ENCODE measurements at places on chromosomes 2 and 18.

- no peak for DNase-seq
Observed at GRCh38 chr2:41194230-41194629, 742.3 kb upstream of the SLC8A1 start.

GRCh38 chr2:226489775-226490541, 309.7 kb downstream of the IRS1 start:
- DNase-seq, result no peak

GRCh38 chr18:23136326-23137096, 1.2 kb downstream of the CABLES1 start:
- no peak for DNase-seq

GRCh38 chr2:158762336-158762735, 32.8 kb upstream of the DAPL1 start:
- DNase-seq, result no peak

GRCh38 chr2:171995586-171995985, 4.2 kb upstream of the METAP1D start:
- no peak for DNase-seq

GRCh38 chr2:218387369-218388194, 5.5 kb downstream of the SLC11A1 start:
- DNase-seq, result no peak

DNA sequence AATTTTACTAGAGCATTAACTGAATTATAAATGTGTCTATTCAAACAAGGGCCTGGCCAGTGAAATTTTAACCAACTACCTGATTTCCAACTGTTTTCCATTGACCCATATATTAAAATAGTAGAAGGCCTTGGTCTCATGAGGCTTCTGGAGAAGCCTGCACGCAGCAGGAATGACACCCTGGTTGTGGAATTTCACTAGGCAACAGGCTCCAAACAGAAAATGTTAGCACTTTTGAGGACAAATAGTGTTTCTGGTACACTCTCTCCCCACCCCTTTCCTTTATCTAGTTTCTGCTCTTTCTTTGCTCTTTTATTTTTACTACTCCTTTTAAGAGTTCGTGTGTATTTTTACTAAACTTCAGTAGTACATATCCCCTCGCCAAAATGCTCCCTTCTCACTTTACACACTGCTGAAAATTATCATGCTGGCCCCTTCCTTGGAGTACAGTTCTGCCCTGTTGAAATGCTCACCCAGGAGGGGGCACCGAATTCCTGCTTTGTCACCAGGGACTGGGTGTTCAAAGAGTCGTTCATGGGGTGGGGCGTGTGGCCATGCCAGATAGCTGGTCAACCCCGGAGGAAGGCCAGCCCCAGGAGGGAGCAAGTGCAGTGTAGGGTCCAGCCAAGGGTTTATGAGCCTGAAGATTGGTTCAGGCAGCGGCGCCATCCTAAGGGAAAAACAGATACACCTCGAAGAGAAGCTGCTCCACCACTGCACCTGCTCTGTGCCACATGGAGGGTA, 22.1 kb upstream of the COL6A3 start:
- DNase-seq, result no peak

DNA sequence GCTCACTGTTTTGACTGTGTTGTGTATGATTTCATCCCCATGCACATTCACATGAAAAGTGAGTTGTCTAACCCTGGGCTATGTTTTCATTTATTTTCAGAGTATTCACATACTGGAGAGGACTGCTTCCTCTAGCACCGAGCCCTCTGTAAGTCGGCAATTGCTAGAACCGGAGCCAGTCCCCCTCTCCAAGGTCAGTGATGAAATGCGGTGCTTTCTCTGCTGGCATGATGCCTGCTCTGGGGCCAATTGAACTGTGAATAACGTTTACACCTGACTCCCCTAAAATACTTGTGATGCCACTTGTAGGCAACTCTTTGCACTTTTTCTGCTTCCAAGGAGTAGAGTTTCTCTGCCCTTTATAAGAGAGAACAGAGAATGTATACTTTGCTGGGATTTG, 126.9 kb downstream of the PRKRA start:
- DNase-seq, result no peak

GRCh38 chr2:218831378-218831990, at the start of gene PRKAG3:
PRKAG3 (minus strand) TSS chr2:218831803.
- no peak for DNase-seq

DNA sequence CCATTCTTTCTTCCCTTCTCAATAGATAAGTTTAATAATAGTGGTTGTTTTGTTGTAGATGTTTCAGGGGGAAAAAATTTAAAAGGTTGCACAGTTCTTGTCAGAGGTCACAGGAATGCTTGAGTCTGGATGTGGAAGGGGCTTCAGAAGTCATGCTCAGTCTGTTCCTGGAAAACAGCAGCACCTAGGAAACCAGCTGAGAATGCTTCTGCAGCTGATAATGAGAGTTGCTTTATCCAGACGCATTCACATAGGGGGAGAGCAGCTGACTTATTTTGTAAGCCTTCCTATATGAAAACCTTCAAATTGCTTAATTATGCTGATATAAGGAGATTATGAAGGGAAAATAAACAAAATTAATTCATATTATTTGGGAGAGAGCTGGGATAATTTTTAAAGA, 235.5 kb downstream of the GULP1 start:
- no peak for DNase-seq

DNA sequence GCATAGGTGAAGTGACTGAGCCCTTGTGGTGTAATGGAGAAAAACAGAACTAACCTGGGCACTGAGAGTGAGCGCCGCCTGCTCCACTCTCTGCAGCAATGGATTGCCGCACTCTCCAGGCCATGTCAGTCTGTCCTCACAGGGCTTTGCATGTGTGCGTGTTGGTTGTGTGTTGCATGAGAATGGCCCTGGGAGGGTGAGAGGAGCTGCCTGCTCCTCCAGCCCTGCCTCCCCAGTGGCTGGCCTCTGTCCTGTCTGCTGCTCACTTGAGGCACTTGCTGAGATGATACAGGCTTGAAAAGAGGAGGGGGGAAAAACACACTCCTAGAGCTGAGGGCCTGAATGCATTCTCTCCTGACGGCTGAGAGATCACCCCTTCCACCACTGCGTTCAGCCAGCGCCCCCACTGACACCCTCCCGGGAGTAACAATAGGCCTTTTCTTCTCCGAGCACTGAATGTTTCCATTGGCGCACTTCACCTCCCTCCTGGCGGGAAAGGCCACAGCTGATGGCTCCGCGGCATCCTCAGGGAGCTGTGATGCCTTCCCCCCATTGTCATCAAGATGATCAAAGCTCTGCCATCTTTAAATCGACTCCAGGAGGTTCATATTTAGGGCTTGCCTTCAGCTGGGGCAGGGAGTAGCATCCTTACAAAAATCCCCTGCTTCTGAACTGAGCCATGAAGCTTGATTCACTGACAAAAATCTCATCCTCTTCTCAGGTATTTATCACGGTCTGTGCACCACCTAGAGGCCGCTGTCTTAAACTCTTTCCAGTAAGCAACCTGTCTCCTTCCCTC, 49.9 kb upstream of the DAPL1 start:
- no peak for DNase-seq

GRCh38 chr18:33839452-33840211, 261.6 kb downstream of the ASXL3 start:
- no peak for DNase-seq

- no peak for DNase-seq
Observed at GRCh38 chr18:58856881-58857280, 7.8 kb upstream of the ZNF532 start.

DNA sequence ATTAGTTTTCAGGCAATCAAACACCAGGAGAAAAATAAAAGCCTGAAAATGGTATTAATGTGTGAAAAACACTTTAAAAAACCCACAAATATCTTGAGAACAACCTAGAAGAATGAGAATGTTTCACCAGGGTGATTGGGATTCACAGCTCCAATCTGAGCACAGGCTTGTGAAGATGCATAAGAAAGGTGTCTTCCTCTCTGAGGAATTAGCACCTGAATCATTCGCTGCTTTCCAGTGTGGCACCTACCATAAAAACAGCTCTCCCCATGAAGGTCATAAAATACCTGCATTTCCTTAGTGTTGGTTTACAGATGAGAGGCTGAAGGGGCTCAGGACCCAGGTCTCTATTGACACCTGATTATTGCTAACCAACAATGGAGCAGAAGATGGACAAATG, 499.7 kb upstream of the KLHL29 start:
- no peak for DNase-seq

GRCh38 chr2:156576005-156576404, 139.8 kb downstream of the GPD2 start:
- DNase-seq, result no peak

DNA sequence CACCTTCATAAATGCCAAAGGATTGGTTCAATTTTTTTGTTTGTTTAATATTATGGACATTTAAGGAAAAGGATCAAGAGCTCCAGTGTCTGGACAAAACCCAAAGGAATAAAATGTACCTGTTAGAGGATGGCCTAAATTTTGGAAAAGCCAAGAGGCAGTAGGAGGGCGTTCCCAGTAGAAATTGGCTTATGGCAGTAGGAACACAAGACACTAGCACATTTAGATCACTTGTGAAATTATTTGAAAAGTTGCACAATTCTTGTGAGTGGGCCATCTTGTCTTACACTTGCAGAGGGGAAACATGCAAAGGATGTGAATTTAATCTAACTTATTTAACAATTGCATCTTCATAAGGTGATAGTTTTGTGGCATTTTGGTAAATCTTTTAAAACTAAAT, 3.2 kb downstream of the BZW1 start:
- no peak for DNase-seq

DNA sequence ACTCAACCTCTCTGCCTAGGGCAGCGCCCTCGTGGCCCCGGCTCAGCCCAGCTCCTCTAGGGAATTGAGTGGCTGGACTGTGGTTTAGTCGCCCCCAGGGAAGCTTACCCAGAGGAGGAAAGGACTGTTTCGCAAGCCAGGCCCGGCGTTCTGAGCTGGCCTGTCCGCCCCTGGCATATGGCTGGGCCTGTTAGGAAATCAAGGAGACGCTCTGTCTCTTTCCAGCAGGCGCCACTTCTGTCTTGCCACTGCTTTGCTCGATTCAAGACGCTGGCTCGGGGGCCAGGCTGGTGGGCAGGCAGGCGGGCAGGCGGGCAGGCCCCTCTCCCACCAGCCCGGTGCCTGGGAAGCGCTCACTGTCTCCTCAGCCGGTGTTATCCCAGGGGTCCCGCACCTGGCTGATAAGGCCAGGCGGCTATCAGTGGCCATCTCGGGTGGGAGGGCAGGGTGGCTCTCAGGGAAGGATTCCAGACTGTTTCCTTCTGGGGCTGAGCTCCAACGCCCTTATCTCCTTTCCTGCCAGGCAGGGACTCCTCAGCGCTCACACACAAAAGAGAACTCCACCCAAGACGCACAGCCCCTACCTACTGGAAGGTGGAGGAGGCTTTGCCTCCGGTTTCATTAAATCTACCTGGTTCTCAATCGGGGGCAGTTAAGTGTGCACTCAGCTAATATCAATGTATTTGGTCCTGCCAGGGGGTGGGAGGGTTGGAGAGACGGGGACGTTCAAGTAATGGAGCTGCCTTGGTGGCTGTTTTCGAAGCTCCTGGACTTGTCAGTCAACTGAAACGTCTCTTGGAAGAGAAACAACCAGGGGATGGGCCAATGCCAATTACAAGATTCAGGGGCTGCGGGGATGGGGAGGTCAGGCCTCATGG, 109.1 kb downstream of the SMAD7 start:
- DNase-seq, result no peak

GRCh38 chr2:112881217-112881985, 29.6 kb upstream of the IL37 start:
- no peak for DNase-seq

DNA sequence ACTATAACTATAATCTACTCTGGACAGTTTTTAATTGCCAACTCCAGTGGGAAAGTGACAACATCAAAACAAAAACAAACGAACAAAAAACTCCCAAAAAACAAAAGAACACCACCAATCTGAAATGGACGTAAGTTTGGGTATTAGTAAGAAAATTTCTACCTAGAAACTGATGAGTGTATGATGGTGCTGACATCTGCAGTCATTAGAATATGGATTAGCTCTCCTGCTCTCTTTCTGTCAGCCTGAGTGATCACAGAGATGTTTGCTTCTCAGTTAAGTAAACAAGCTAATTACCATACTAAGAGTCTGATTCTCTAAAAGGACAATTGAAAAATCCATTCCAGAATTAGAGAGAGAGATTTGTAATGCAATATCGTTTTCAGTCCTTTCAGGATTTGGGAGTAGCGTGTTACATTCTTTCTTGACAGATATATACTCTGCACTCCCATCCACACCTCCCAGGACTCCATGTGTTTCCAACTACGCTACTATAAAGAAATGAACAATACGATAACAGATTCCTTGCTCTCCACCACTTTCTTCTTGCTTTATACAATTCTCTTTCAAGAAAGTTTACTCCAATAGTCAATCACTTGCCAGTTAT, 1347.4 kb upstream of the PIK3C3 start:
- no peak for DNase-seq

DNA sequence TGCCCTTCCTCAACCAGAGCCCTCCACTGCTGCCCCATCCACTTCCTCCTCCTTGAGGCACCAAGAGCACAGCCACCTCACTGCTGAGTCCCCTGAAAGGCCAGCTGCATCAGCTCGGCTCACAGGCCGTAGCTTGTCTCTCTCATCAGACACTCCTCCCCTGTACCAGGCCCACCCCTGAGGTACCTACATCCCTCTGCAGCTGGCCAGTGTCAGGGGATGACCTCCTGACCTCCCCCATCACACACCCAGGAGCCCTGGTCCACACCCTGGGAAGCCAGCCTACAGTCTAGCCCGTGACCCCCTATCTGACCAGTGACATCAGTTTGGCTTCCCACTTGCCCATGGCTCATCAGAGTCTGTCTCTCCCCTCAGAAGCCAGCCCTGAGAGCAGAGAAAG, 205.6 kb downstream of the TNS1 start:
- DNase-seq, result no peak

DNA sequence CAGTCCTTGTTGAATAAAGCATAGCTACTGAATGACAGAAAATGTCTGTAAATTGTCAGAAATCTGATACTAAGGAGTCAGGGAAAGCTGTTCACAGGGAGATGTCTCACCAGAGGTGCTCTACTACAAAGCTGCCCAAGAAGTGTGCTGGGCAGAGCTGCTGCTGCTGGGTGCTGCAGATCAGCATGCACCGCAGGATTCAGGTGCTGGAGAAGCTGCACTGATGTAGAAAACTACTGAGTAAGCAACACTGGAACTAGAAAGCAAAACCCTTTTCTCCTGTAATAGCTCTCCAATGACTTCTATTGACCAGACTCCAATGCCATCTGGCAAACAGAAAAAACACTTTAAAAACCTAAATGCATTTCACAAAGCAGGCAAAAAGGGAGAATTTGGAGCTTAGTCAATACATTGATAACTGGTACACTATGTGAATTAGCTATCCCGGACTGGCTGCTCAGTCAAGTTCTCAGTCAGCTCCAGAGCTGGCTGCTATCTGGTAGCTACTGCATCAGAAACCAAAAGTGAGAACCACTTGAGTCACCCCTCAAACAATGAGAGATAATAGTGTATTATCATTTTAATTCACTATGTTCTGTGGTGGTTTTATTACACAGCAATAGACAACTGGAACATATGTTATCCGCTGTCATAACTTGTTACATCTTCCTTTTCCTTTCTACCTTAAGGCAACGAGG, 493.1 kb downstream of the CPS1 start:
- no peak for DNase-seq

GRCh38 chr2:60051991-60052390, 501.5 kb downstream of the BCL11A start:
- no peak for DNase-seq
